ENCODE measurements at places on chromosomes 6 and 20.

DNA sequence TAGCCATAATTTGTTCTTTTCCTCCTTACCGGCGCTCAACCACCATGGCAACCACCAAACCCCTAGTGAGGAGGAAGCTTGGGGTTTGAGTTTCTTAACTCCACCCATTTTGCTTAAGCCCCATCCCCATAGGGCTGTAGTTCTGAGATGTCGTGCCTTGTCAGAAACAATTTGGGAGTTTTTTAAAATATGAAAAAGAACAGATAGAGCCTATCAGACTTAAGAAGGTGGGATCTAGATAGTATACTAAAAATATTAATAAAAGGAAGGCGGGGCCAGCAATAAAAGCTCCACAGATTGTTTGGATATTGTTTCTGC is 5.6 kb downstream of the BRD2 start:
- no peak for DNase-seq

DNA sequence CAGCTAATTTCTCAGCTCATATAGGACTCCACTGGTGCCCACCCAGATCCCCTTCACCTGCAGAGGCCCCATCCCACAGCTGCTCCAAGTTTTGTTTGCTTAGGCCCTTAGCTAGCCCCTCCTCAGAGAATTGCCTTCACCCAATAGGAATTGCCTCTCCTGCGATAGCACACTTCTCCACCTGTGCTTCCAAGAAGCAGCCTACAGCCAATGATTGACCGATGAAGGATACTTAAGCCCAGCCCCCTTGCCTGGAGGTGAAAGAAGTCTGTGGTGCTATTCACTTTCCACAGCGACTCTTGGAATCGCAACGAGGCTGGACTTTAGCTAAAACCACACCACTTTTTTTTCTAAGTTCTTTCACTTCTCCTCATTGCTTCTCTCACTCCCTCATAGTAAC is 353.2 kb upstream of the BTBD3 start:
- DNase-seq = no peak

GRCh38 chr6:137911675-137912191 is 44.7 kb downstream of the TNFAIP3 start:
- DNase-seq = no peak

DNA sequence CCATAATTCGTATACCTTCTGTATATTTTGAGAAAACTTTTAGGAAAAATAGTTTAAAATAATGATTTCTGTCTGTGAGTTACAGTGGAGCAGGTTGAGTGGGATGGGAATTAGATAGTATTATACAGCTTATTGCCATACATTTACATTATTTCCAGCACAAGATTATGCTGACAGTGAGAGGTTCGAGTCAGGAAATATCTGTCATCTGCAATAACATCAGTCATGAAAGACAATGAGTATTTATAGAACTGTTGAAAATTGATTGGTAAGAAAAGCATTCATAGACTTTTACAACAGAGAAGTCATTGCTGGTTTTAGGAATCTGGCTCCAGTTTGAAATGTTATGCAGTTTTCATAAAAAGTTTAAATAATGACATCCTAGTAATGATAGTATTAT is 45.9 kb downstream of the FAM135A start:
- no peak for DNase-seq

- no peak for DNase-seq
Measured at GRCh38 chr6:151130329-151130728, 109.4 kb upstream of the AKAP12 start.

DNA sequence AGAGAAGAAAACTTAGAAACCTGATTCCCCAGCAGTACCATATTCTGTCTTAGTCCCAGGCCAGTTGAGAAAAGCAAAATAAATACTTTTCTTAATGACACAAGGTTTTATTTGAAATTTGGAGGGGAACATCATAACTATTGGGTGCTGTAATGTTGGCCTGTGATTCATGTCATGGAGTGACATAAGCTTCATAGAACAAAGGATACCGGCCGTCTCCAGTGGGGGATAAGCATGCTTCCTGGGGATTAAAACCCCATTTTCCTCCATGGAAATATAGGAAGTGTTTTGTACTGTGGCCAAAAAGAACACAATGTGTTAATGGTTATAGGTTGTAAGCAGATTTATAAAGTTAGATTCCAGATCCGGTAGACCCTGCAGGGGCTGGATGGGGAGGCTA is 18.0 kb downstream of the MTHFD1L start:
- DNase-seq = no peak

- no peak for DNase-seq
Measured at GRCh38 chr6:131831392-131831791, 23.6 kb downstream of the ENPP1 start.

DNA sequence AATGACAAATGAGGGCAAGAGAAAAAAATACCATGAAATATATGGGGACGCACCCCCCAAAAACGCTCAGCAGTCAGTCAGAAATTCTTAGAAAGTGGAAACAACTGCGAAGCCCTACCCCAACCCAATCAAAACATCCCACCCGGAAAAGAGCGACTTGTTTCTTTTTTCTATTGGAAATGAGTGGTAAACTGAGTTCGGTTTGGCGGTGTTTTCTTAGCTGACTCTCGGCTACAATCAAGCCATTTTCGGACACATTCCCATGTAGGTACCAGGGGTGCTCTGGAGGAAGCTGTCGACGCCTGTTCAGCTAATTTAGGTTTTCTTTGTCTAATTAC is 1.9 kb upstream of the FOXF2 start:
- no peak for DNase-seq

DNA sequence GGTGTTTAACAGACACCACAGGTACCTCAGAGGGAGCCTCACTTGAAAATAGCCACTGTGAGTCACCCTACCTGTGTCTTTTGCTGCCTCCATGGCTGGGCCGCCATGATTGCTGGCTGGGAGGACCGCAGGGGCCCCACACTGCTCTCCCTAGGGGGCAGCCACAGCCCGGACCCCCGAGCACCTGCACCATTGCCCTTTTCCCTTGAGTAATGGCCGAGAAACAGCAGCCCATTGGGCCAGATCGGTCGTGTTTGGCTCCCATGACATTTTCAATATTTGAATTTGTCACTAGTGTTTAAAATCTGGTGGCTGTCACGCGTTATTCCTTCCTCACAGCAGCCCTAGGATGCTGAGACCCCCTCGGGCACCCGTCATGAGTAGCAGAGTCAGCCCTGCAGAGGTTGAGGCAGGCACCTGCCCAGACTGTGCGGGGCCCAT is 6.7 kb downstream of the ZBP1 start:
- no peak for DNase-seq

- no peak for DNase-seq
Measured at GRCh38 chr6:143158113-143158581, 97.5 kb downstream of the AIG1 start.

GRCh38 chr20:54017846-54018245 is 52.5 kb downstream of the BCAS1 start:
- no peak for DNase-seq

GRCh38 chr6:137272403-137272802 is 53.2 kb upstream of the IFNGR1 start:
- no peak for DNase-seq

DNA sequence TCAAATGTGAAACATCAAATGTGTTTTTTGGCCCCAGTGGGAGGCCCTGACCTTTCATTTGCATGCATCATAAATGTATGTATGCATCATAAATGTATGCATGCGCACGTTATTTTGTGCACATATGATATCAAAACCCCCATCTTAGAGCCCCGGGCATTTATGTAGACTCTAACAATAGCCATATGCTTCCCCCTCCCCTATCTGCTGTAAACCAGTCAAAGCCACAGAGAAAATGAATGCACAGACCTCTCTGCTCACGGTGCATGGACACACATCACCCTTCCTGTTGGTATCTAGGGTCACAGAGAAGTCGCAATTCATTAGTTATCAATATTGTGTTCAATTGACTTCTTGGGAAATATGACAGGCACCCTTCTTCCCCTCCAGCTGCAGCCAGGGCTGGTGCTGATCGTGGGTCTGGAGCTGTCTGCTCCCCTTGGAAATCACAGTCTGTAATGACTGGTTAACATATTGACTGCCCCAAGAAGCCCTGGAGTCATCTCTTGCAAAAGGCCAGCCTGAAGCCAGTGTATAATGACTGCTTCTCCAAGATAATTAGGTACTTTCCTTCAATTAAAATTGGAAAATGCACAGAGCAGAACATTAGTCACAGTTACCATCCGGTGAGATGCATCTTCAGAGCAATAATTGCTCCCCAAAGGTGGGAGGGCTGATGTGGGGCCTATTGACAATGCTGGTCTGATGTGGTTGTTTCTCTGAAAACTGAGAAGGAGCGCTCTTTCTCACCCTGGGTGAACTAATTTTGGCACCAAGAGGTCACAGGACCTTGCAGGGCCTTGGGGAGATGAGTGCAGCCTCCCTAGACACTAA is 532.2 kb downstream of the CDH26 start:
- no peak for DNase-seq

DNA sequence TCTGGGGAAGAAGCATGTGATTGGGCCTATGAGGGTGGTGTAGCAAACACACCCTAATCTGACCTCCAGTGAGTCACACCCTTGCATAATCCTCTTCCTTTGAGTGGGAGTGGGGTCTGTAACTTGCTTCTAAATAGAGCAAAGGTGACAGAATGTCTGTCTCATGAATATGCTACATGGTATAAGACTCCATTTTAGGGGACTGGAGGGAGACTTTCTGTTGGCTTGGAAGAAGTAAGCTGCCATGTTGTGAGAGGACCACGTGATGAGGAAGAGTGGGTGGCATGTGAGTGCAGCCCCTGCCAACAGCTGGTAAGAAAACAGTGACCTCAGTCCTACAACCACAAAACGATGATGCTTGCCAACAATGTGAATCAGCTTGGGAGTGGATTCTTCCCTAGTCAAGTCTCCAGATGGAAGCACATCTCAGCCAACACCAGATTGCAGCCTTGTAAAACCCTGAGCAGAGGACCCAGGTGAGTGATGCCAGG is 3.7 kb downstream of the AK9 start:
- no peak for DNase-seq

Measured in muscle of arm (tissue), 14 donors.